ENCODE measurements at places on chromosomes 1 and 21.
A peak's percentile ranks its signal among the peaks of the same experiment; 100 is the strongest.

DNA sequence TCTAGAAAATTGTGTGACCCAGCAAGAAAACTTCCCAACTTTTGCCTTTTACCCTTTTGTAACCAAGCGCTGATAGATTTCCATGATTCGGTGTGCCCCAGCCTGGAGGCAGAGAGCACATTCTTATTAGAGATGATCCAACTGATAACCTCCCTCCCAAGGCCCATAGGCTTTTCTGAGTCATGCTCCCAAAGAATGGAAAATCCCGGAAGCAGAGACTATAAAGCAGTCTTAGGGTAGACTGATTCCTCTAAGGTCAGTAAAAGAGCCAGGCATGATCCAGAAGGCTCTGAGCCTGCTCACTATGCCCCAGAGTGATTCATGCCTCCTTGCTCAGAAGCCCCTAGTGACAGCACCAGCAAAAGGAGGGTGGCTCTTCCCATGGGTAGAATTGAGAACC, 4.3 kb downstream of the CAMK1G start:
- DNase-seq = no peak

GRCh38 chr1:40029608-40030007, 10.9 kb upstream of the CAP1 start:
- DNase-seq = no peak

DNA sequence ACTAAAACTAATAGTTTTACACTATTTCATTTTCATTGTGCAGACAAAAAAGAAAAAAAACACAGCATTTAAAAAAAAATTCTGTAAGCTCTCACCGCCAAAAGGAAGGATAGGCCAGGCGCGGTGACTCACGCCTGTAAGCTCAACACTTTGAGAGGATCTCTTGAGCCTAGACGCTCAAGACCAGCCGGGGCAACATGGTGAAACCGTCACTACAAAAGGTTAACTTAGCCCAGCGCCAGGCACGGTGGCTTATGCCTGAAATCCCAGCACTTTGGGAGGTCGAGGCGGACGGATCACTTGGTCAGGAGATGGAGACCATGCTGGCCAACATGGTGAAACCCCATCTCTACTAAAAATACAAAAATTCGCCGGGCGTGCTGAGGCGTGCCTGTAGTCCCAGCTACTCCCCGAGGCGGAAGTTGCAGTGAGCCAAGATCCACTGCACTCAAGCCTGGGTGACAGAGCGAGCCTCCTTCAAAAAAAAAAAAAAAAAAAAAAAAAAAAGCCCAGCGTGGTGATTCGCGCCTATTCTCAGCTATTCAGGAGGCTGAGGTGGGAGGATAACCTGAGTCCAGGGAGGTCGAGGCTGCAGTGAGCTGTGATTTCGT, 14.3 kb upstream of the SPEN start:
- DNase-seq = peak; percentile 20

GRCh38 chr1:97553971-97554370, 366.9 kb downstream of the DPYD start:
- no peak for DNase-seq

GRCh38 chr1:101101360-101101759, 75.8 kb upstream of the DPH5 start:
- no peak for DNase-seq

DNA sequence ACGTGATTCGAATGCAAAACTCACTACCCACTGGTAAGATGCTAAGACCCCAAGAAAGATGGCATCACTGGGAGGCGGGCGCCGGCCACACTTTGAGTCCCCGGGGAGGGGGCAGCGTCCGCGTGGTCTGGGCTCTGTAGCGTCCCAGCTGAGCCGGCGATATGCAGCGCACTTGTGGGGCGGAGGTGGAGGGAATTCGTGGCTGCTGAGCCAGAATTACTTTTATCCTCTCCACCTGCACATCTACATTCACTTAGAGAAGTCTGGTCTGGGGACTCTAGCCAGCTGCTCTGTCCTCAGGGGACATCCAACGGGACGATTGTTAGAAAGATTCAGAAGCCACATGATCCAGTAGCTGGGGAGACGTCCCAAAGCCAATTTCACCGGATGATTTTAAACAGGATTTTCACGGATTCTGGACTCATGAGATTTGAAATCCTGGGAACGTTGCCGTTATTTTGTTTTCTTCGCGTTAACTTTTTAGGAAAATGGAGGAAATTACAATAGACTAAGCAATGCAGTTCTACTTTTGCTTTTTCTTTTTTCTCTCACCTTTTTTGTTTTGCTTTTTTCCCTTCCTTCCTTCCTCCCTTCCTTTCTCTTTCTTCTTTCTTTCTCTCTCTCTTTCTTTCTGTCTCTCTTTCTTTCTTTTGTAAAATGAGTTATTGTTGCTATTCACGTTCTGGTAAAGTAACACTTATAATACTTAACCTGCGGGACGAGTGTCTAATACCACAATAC, 1.3 kb downstream of the JAM2 start:
- peak; percentile 42 for DNase-seq

- no peak for DNase-seq
Measured at GRCh38 chr1:28926629-28927265, 12.4 kb downstream of the EPB41 start.

GRCh38 chr1:236568285-236568894, 35.9 kb downstream of the HEATR1 start:
- no peak for DNase-seq

DNA sequence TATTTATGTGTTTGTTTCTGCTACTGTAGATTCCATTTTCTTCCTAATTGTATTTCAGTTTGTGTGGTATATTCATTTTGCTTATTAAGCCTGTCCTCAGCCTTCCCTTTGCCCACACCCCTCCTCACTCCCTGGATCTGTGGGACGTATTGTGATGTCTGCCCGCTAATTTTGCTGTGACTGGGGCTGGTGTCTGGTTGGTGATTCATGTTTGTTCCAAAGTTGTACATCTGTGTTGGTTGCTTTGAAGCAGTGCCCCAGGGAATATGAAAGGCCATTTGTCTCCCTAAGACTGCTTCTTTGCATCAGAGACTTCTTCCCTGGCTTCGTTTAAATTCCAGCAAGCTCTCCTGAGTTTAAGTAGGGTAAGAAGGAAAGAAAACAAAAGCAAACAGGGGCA, 289.5 kb upstream of the SGIP1 start:
- DNase-seq = peak; percentile 72

- DNase-seq = no peak
Measured at GRCh38 chr1:22508329-22508728, 55.0 kb upstream of the EPHA8 start.

GRCh38 chr21:38505654-38506523, 7.6 kb upstream of the ERG start:
- DNase-seq = no peak

DNA sequence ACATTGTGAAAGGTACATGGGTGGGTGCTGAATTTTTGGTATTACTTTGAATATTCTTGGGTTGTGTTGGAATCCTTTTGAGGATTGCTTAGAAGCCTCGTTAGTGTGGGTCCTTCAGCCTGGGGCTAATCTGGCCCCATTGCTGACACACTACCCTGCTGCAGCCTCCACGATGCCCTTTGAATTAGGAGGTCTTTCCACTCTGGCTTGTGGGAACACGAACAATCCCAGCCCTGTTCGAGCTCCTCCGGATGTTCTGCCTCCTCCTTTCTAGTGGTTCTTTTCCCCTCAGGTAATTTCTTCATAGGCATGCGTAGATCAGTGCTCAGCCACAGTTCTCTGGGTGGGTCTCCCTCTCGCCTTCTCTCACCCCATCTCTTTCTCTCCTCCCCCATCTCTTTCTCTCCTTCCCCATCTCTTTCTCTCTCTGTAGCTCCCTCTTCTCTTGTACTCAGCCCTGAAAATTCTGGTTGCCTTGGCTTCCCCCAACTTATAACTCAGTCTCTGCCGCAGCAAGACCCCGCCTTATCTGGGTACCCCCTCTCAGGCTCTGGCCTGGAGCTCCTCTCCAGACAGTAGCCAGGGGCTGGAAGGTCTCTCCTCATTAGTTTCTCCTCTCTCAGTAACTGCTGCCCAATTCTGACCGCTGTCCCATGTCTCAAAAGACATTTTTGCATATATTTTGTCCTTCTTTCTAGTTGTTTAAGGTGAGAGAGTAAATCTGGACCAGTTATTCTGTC, 46.0 kb upstream of the SLC19A1 start:
- no peak for DNase-seq

GRCh38 chr21:33972539-33972938, 56.9 kb upstream of the ATP5PO start:
- no peak for DNase-seq

DNA sequence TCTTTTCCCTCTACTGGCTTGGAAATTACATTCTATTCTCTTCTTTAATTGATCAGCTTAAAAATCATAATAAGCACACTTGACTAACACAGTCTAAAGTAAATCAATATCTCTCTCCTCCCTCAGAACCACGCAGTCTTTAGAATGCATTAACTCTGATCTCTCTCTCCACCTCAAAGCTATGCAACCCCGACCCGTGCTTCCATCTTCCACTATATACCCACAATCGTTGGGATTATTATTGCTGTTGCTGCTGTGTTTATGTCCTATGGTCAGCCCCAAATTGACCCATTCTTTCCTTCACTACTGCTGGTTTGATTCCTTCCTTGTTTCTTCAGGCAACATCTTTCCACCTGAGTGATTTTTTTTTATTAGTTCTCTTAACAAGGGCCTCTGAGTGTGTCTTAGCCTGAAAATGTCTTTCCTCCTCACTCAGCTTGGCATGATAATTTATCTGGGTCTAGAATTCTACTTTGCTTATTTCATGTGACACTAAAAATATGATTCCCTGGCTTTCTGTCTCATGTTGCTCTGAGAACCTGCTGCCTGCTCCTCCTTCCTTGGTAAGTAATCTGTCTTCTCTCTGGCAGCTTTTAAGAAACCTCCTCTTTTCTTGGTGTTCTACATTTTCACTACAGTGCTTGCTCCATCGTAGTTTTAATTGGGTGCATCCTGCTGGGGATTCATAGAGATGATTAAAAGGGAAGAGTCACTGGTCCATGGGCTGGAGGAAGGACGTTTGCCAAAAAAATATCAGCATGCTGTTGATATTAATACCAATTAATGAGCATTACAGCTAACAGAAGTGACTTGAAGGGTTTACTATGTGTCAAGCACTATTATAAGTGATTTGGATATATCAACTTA, 472.2 kb downstream of the MATN1 start:
- DNase-seq = no peak

DNA sequence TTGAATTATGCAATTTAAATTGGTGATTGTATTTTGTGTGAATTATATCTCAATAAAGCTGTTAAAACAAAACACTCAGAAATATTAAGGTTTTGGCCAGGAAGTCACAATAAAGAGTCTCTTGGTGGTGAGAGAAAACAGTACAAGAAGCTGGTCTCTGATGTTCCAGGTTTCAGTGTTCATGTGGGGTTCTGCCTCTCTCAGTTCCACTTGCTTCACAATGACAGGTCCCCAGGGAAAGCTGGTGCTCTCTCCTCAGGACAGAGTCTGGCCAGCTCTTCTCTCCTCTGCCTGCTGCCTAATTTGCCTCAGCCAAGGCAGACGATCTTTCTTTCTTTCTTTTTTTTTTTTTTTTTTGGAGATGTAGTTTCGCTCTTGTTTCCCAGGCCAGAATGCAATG, 342.9 kb upstream of the PLXNA2 start:
- no peak for DNase-seq

DNA sequence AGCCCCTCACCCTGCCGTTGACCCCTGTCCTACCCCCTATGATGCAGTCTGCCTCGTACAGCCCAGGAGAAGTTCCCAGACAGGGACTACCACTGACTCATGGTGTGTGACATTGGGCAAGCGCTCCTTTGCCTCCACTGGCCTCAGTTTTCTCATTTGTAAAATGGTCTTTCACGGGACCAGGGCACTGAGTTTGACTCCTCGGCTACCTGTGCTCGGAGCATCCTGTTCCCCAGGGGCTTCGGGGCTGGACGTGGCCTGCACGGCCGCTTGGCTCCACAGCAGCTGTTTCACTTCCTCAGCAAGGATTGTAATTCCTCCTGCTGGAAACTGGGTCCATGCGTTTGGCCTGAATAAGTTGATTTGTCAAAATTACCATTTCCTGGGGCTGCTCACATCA, 277.3 kb downstream of the MATN1 start:
- no peak for DNase-seq

DNA sequence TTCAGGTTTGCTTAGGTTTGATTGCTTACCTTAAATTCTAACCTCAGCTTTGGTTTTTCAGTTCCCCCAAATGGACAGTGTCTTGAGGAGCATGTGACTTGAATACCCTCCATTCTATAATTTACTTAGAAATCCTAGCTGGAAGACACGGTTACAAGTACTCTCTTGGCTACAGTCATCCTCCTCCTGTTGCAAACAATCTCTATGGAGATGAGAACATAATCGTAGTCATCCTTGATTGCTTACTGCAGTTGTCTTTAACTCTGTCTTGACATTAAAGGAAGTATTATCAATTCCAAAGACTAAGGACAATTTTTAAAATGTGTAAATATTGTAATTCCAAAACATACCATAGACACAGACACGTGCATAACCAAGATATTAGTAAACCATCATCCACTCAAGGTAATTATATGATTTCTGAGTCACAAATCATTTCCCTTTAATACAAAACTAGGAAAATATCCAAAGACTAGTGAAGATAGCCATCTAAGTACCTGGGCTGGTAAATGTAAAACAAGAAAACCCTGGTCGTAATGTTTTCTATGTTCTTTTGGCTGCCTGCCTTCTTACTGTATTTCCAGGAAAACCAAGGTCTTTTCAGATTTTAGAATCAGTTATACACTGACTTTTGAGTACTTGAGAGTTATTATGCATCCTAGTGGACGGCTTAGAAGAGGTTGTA, 149.9 kb downstream of the CHRM3 start:
- no peak for DNase-seq

DNA sequence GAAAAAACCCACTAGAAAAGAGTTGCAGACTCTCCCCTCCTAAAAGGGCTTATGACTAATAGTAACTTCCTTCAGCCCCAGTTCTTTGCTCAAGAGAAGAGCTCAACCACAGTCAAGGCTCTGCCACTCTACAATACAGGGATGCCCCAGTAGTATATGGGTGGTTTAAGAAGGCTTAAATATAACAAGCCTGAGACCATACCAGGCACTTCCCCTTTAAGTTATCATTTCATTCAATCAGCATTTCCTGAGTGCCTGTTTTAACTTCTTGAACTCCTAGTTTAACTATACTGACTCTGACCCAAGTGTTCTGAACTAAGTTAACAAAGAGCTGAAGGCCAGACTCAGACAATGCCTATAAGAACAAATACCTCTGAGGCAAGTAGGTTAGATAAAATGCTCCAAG, 19.8 kb downstream of the PRPF38A start:
- DNase-seq = no peak

GRCh38 chr1:34235594-34235993, 58.9 kb downstream of the C1orf94 start:
- no peak for DNase-seq

- DNase-seq = no peak
Measured at GRCh38 chr1:90671251-90671650, 45.9 kb downstream of the BARHL2 start.

DNA sequence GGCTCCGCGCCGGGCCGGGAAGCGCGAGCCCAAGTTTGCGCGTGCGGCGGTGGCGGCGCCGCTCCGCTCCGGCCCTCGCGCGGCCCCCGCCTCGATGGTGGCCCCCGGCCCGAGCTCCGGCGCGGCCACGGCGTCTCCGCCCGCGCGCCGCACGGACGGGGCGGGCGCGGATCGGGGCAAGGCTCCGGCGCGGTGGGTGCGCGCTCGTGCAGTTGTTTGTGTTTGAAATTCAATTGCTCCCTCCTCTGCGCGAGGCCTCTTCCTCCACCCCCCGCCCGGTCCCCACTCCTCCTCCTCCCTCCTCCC, at the start of gene HDGF:
TSS of gene HDGF (minus strand) at position 225 of the 306 bp plus-strand sequence. CDS start 246 bp downstream, outside the sequence.
- no peak for DNase-seq

GRCh38 chr1:231310391-231310934, 27.2 kb downstream of the EXOC8 start:
- DNase-seq = no peak

Data from hypothalamus (tissue), 51 donors.